ENCODE measurements at places on chromosomes 2 and 18. TPM values are rescaled to one million over a fixed set of nuclear protein-coding genes. Genes with fewer than 3 reads are reported as not detected.

The ABCG8 gene
- total RNA-seq = not detected

The FEV gene
- not detected for total RNA-seq

The SLC9A4 gene
- total RNA-seq = not detected

The PNKD gene
- 37.5 TPM for total RNA-seq

The GMCL1 gene
- total RNA-seq = 10.2 TPM

The IL36B gene
- total RNA-seq = not detected

The CXCR4 gene
- total RNA-seq = not detected

DNA sequence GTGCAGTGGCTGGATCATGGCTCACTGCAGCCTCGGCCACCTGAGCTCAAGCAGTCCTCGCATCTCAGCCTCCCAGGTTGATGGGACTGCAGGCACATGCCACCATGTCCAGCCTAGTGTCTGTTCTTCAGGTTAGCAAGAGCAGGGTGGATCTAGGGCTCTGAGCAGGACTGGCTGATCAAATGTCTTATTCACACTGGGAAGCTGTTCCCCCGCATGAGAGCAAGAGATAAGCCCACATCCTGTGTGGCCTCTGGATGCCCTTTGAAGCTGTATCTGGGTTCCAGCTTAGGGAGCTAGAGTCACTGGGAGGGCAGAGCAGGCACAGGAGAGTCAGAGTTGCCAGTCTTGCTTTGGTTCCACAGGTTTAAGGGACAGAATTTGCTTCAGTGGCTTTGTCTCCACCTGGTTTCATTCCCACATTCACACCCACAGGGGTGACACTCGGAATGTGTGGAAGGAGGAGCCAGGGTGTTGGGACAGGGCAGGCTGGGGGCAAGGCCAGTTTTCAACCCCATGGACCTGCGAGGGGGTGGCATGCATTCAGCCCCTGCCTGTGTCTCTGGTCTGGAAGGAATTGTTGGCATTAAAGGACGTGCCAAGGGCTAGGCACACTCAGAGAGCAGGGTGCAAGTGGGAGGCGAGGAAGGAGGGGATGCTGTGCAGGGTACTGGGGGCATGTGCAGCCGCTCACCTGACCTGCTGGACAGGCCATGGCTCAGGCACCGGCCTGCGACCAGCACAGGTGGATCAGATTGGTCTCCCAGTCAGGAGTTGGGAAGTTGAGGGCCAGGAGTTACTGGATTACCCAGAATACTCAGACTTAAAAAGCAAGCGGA is 24.5 kb downstream of the PTPN18 start:
- no peak for DNase-seq

DNA sequence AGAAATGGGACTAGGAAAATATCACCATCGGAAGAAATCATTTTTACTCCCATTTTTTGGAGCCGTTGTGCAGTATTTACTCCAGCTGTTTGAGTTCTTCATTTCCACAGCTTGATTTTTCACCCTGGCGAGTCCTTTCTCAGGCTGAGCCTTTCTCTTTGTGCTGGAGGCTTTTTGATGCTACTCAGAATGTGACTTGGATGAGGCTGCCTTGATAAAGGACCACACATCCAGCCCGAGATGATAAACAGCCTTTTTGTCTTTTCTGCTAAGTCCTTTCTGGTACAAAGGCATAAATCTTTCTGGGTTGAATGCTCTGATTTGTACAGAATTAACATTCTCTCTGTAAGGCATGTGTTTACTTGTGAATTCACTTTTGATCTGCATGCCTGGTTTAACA is 17.6 kb upstream of the CTDP1 start:
- no peak for DNase-seq

DNA sequence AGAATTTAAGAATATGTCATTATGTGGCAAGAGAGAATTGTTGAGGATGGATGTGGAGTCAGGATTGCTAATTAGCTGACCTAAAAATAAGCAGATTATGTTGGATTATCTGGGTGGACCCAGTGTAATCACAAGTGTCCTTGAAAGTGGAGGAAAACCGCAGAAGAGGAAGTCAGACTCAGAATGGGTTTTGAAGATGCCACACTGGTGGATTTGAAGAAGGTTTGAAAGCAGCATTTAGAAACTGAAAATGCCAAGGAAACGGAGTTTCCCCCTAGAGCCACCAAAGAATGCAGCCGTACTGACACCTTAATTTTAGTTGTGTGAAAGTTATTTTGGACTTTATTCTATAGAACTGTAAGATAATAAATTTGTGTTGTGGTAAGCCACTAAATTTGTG is 41.6 kb upstream of the DPP10 start:
- no peak for DNase-seq

DNA sequence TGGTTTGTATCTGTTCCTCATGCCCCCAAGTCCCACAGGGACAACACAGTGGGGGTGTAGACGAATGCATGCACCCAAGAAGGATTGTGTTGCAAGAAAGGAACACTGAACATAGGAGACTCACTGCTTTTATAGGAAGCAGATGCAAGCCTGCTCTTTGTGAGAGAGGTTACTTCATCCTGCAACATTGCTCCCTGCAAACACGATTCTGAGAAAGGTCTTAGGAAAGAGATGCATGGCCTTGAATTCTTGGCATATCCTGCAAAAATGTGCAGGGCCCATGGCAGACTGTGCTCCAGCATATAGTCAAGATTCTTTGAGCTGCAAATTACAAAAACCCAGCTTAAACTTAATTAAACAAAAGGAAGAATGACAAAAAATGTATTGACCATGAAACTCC is 312.2 kb upstream of the MGAT5 start:
- no peak for DNase-seq

- no peak for DNase-seq
Observed at GRCh38 chr2:39099870-39100728, 20.8 kb downstream of the SOS1 start.

GRCh38 chr18:22728481-22729105 is 204.5 kb upstream of the RBBP8 start:
- DNase-seq = no peak

GRCh38 chr2:105519516-105519915 is 120.7 kb upstream of the FHL2 start:
- no peak for DNase-seq

GRCh38 chr2:133954636-133955035 is 299.2 kb upstream of the MGAT5 start:
- no peak for DNase-seq

GRCh38 chr18:45981821-45982220 is 14.7 kb upstream of the EPG5 start:
- no peak for DNase-seq

DNA sequence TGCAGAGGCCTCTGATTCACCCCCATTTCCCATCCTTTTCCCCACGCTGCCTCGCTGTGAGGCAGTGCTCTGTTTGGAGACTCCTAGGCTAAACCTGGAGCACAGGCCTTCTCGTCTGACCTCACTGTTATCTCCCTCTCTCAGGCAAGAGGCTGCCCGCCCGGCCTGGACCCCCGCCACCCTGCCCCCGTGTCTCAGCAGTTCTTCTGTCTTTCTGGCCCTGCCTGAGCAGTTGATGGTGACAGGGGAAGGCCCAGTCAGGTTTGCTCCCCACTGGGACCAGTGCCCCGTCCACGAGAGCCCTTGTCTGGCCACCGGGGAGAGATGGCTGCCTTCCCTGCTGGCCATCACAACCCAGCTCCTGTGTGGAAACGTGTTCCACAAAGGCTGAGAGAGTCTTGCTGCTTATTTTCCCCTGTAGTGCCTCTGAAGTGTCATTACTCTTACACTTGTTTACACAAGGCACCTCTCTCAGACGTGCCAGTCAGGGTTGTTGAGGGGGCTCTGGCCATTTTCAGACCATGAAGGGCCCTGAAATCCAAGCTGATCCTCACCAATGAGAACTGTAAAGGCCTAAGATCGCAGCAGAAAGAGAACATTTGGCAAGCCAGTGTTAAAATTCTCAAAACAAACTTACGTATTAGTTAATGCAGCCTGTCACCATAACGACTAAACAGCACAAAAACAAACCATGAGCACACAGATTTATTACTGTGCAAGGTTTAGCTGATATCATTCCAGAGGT is 210.9 kb downstream of the NDUFA10 start:
- DNase-seq = no peak

GRCh38 chr2:101679801-101680487 is 17.6 kb upstream of the MAP4K4 start:
- no peak for DNase-seq

GRCh38 chr2:128280901-128281321 is 37.8 kb downstream of the HS6ST1 start:
- DNase-seq = peak; percentile 35

DNA sequence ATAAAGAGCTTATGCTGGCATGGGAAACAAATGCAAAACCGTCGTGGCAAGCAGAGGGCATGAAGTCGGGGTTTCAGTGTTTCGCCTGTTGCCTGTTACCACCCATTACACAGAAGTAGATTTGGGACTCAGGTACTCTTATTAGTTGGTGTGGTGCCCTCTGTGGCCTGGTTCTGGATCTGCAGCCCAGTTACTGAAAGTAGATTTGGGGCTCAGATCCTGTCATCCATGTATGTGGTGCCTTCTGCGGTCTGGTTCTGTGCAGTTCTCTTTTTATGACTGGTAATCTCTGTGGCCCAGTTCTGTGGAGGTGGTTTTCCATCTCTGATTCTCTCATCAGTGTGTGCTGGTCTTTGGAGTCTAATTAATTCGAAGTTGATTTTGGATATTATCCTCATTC is 45.2 kb downstream of the ADNP2 start:
- peak; percentile 15 for DNase-seq

- DNase-seq = peak; percentile 2
Observed at GRCh38 chr2:6877402-6878304, at the start of gene RSAD2. RSAD2 (plus strand) TSS chr2:6877777; CDS start chr2:6877801, 24 bp downstream.

DNA sequence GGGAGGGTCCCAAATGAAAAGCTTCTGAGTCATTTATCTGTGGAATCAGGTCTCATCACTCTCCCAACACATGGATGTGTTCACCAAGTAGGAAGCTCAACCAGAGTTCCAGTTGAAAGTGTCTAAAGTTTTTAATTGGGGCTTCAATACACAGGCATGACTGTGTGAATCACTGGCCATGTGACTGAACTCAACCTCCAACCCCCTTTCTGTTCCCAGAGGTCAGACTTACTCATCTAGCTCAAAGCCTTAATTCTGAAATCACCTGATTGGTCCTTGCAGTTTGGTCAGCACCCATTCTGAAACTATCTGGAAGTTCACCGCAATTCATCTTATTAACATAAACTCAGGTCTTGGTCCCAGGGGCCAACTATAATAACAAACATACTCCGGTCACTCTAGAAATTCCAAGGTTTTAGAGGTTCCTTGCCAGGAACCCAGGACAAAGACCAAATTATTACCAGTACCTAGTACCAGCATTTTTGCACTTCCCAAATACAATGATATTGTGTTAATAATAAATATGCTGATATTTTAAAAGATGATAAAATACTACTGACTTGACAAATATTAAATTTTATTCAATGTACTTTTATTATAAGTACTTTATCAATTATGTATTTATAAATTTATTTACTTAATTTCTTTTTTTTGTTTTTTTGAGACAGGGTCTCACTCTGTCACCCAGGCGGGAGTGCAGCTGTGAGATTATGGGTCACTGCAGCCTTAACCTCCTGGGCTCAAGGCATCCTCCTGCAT is 10.7 kb upstream of the RBM45 start:
- no peak for DNase-seq

DNA sequence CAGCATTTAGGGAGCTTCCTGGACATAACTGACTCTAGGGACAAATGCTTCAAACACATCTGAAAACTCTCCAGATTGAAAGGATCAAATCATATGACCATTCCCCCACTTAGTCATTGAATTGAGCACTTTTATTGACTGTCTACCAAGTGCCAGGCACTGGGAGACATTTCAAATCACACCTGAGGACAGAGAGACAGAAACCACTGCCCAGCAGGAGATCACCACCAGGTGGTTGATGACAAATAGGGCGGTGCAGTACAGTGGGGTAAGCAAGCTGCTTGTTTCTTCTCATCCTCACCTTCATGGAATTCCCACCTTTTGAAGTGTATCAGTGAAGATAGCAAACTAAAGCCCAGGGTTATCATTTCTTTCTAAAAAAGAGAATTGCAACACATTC is 19.0 kb upstream of the CXCR4 start:
- DNase-seq = no peak

DNA sequence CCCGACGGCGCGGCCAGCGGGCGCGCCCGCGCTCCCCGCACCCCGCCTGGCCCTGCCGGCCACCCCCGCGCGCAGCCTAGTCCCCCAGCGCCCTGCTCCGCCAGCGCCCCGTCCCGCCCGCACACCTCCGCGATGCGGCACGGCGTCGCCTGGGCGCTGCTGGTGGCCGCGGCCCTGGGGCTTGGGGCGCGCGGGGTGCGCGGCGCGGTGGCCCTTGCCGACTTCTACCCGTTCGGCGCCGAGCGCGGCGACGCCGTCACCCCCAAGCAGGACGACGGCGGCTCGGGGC is 232 bp downstream of the SNED1 start:
- DNase-seq = no peak

GRCh38 chr2:234989183-234989701 is 37.4 kb downstream of the SH3BP4 start:
- DNase-seq = peak; percentile 35

DNA sequence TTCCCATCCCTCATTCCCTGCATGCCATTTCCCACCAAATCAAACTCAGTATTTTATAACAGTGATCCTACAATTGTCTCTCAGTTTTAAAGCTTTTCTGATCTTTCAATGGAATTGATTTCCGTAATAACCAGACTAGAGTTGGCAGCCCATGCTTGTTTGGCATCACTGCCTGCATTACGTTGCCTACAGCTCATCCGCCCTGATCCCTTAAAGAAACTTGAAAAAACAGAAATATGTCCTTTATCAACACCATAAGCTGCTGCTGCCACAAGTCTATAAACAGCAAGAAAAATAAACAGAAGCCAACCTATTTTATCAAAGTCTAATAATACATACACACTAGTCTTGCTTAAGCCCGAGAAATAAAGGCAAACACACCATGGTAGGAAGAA is 331.0 kb downstream of the METTL4 start:
- no peak for DNase-seq

DNA sequence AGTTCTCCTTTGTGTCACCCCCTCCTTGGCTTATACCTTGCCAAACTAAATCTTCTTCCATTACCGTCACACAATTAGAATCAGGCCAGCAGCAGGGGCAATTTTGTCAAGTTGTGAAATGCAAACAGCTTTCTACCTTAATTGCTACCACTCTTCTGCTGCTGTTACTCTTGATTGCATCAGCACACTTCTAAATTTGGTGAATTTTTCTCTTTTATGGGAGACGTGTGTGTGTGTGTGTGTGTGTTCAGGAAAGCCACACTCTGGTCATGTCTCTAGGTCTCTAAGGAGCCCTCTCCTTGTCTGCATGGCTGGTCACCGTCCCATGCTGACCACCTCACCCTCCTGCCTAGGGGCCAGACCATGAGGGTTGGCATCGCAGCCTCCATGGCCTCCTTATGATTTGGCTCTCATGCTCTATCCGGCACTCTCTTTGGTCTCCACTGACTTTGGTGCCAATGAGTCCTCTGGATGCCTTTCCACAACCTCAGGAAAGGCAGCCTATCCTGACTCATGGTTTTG is 87.7 kb downstream of the GATA6 start:
- DNase-seq = no peak

- peak; percentile 68 for DNase-seq
Observed at GRCh38 chr2:27118525-27119329, at the start of gene CGREF1. CGREF1 (minus strand) TSS chr2:27119128; CDS start chr2:27104366, 14,762 bp downstream.

GRCh38 chr2:215879977-215880940 is 133.1 kb downstream of the MREG start:
- DNase-seq = no peak

Data from G401 (cell line).